ENCODE measurements at places on chromosomes 11 and 22.

DNA sequence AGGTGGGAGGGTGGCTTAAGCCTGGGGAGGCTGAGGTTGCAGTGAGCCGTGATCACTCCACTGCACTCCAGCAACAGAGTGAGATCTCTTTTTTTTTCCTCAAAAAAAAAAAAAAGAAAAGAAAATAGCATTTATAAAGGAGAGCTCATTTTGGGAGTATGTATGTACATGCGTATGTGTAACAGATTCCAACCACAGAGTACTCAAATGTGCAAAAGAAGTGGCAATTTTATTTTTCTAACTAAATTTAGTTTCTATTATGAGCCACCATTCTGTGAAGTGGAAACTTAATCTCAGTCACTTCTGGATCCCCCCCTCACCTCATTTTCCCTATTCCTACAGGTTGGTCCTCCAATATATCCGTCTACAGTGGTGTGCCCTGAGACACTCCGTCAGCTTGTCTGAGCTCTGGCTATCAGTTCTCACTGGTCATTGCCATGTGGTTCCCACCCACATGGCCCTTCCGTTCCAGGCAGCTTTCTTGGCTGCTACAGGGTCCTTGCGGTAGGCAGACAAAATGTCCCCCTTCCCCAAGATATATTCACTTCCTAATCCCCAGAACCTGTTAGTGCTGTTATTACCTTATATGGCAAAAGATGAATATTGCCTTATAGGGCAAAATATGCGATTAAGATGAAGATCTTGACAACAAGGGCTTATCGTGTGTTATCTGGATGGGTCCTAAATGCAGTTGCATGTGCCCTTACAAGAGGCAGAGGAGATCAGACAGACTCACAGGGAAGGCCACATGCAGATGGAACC is 35.8 kb upstream of the TSKU start:
- no peak for DNase-seq

DNA sequence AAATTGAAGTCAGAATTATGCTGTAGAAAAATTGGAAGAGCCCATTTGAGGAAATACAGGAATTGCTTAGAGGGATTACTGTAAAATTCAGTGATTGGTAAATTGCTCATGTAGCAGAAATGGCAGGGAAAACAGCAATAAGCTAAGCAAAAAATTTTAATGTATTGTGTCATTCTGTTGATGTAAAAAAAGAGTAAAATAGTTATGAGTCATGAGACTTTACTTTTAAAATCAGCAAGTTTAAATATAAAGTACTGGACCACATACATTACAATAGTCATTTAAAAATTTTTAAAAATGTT is 10.4 kb downstream of the PDHX start:
- DNase-seq = no peak

GRCh38 chr11:127601578-127601977 is 601.0 kb upstream of the KIRREL3 start:
- DNase-seq = no peak

DNA sequence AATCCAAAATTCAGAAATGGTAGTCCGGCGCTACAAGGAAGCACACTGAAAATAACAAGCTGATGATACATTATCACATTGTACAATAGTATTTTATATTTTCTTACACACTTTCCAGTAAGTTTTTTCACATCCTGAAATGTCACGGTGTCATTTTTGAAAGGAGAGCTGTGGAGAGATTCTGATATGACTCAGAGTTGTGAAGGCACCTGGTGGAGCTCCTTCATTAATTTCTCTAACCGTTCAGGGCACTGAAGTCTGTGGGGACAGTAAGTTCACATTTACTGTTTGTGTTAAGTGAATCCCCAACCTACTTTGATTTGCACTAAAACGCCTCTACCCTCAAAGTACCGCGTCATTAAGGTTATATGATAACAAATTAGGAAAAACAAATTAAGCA is 13.3 kb downstream of the LDHAL6A start:
- DNase-seq = no peak

GRCh38 chr11:69494851-69495250 is 13.4 kb downstream of the LINC01488 start:
- no peak for DNase-seq

- no peak for DNase-seq
Observed at GRCh38 chr11:120995184-120995583, 28.7 kb upstream of the TBCEL start.

- DNase-seq = no peak
Observed at GRCh38 chr22:30640361-30640760, 4.8 kb downstream of the SLC35E4 start.

GRCh38 chr22:29302402-29302680 is 4.1 kb upstream of the GAS2L1 start:
- no peak for DNase-seq

- DNase-seq = no peak
Observed at GRCh38 chr22:26724414-26724813, 67.0 kb downstream of the MIAT start.

Measured in cerebellar nuclear complex (tissue), 1 donor.